ENCODE measurements at places on chromosomes 4 and X.
A peak's percentile ranks its signal among the peaks of the same experiment; 100 is the strongest.

DNA sequence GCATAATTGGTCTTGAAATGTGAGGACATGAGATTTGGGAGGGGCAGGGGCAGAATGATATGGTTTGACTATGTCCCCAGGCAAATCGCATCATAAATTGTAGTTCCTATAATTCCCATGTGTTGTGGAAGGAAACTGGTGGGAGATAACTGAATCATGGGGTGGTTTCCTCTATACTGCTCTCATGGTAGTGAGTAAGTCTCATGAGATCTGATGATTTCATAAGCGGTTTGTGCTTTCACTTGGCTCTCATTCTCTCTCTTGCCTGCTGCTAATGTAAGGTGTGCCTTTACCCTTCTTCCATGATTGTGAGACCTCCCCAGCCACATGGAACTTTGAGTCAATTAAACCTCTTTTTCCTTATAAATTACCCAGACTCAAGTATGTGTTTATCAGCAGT lies 2595.9 kb downstream of the PCDH7 start:
- DNase-seq: peak; percentile 40

DNA sequence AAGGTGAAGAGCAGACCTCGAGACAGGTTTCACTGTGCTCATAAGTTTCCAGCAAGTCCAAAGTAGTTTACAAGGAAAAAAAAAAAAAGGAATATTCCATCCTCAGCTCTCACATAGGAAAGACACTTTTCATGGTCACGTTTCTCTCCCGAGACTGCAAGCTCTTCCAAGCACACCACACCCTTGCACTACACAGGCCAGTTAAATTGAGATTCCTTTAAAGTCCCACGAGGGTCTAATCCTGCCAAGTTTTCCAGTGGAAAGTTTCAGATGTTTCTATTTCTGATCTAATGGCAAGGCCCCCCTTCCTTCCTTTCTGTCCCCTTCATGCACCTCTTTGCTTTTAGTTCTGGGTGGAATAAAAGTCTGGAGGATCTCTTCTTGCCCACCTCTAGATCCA lies 67.9 kb upstream of the PCDH19 start:
- no peak for DNase-seq

- peak; percentile 55 for DNase-seq
Measured at GRCh38 chr4:157013656-157014055, 42.1 kb upstream of the PDGFC start.

- DNase-seq: peak; percentile 56
Measured at GRCh38 chr4:97720869-97721432, 422.3 kb downstream of the STPG2 start.

DNA sequence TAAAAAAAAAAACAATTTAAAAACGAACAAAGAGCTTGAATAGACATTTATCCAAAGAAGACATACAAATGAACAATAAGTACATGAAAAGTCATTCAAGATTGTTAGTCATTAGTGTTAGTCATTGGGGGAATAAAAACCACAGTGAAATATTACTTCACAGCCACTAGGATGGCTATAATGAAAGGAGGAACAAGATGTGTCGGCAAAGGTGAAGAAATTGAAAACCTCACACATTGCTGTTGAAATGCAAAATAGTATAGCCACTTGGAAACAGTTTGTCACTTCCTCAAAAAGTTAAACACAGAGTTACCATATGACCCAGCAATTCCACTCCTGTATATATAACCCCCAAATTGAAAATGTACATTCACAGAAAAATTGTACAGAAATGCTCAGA lies 45.2 kb upstream of the SLC39A8 start:
- peak; percentile 5 for DNase-seq

GRCh38 chrX:17036171-17036961 lies 89.9 kb downstream of the REPS2 start:
- DNase-seq: no peak

- no peak for DNase-seq
Measured at GRCh38 chr4:38462367-38463055, 201.5 kb upstream of the KLF3 start.

DNA sequence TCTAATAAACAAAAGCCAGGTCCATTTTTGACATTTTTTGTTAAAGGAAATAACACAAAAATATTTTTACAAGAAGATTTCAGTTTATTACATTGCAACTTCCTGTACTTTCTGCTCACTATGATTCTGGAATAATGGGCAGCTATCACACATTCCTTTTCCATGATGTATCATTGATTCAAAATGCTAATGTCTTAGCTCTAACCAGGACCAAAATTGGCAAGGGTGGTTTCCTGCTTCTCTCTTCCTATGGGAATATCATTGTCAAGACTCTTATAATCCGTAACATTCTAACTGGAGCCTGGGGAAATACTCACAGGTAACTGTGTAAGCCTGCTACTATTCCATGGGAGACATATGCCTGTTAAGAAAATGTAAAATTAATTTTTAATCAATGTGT lies 218.6 kb downstream of the DCAF12L2 start:
- no peak for DNase-seq

- DNase-seq: peak; percentile 4
Measured at GRCh38 chrX:115093191-115093590, 75.8 kb upstream of the IL13RA2 start.

- DNase-seq: no peak
Measured at GRCh38 chr4:140982613-140983340, 150.5 kb downstream of the RNF150 start.

GRCh38 chr4:99215521-99215920 lies 3.5 kb downstream of the ADH6 start:
- DNase-seq: no peak

DNA sequence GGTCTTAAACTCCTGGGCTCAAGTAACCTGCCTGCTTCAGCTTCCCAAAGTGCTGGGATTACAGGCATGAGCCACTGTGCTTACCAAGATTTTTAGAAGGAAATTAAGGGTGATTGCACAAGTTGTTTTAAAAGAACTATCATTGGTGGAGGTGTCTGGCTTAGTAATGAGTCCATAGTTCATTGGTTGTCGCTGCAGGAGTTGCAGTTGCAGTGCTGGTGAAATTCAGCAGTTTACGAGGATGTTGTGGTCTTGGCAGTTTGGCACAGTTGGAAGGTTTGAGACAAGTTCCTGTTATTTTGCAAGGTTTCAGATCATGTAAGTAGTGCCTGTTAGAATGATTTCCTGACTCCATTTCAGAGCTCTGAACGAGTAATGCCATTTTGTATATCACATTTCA lies 48.1 kb downstream of the RAB40AL start:
- DNase-seq: no peak

- no peak for DNase-seq
Measured at GRCh38 chrX:102745513-102745856, 24.9 kb downstream of the GPRASP3 start.

DNA sequence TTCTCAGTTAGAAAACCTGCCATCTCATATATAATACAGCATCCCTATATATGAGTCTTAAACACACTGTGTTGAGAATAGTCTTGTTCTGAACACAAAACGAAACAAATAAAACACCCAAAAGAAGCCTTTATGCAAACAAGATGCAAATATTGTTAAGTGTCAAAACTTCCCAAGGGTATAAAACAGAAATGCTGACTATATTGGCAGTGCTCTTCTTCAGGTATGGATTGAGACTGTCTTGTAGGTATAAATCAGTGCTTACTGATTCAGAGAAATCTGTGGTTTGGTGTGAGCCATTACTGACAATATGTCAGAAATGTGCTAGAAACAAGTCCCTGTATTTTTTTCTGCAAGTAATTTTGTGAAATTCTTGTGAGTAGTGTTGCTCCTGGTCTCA lies 82.8 kb upstream of the CTSO start:
- DNase-seq: no peak

DNA sequence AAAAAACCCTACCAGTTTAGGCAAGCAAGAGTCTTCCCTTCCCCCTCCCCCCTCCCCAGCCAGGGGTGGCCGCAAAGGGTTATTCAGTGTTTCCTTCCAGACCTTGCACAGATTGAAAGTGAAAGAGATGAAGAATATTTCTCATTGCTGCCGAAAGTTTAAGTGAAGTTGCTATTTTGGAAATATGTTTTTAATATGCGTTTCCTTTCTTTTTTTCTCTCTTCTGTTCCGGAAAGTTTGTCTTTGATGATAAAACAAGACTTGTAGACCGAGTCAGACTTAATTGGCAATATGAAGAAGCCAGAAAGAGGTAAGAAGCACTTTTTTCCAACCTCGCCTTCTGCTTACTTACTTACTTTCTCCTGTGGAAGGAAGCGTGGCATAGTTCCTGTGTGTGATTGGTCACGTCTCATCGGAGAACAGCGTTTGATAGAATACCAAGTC lies 58.5 kb upstream of the CLCN4 start:
- no peak for DNase-seq

DNA sequence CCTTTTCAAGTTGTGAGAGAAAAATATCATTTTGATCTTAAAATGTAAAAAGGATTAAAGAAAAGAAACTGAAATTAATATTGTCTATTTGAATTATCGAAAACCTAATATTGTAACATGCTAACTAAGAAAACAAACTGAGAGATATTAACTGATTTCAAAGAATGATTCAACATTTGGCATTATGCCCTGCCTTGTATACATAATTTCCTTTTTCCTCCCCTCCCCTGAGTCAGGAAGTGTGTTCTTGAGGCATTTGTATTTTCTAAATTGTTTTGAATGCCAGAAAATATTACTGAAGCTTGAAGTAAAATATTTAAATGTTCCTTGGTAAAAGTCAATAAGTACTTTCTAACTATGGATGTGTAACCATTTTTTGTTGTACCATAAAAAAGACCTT lies 49.4 kb downstream of the RPS6KA3 start:
- peak; percentile 79 for DNase-seq

DNA sequence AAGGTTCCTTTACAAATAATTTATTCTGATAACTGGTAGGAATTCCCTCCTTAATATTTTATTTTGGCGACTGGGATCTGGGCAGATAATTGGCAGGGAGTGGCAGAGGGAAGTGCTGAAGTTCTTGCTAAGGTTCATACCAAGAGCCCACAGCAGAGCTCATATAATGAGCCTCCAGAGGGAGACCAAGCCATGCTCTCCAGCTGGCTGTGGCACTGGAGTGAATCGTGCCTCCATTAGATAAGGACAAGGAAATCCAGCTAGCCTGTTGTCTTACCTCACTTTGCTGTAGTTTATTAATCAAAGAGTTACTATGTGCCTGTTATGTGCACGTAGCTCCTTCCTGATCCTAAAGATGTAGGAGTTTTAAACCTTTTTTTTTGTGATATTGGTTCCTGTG lies 1.3 kb downstream of the ASB12 start:
- no peak for DNase-seq

DNA sequence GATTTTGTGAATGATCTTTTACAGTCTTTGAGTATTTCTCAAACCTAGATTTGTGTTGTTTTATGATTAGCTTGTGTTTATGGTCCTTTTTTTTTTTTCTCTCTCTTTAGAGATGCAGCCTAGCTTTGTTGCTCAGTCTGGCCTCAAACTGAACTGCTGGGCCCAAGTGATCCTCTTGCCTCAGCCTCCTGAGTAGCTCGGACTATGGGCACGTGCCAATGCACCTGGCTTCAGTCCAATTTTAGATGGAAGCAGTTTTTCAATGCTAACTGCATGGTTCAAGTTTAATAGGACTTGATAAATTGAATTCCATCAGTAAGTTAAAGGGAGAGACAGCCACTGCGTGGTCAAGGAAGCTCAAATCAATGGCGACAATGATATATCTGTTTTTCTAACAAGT lies 3.8 kb upstream of the FGG start:
- DNase-seq: no peak

DNA sequence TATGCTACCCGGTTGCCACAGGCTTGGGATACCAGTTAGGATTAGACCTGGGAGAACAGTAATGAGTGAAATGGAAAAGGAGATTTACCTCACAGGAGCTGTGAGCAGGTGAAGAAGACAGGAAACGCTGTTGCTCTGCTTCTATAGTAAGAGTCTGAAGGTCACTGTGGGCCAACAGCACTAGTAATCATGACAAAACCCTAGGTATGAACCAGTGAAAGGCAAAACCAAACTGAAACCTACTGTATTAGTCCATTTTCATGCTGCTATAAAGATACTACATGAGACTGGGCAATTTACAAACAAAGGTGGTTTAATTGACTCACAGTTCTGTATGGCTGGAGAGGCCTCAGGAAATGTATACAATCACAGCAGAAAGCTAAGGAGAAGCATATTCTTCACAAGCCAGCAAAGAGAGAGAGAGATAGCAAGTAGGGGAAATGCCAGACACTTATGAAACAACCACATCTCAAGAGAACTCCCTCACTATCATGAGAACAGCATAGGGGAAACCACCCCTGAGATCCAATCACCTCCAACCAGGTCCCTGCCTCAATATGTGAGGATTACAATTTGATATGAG lies 736.7 kb upstream of the INTU start:
- DNase-seq: no peak

GRCh38 chr4:3075652-3075981 lies 1.1 kb downstream of the HTT start:
- no peak for DNase-seq

DNA sequence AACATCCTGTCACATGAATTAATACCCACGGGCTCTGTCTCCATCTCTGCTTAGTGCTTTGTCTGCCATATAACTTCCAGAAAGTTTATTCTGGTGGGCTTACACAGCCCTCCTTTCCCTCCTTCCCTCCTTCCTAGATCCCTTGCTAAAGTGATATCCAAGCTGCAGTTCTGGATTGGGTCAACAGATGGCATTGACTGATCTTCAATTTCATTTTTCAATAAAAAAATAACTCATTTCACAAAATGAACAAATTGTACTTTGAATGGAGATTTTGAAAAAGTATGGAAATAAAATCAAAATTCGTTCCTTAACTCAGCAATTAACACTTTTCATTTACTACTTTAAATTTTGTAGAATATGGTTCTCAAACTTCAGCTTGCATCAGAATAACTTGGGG lies 94.9 kb downstream of the NXF2 start:
- no peak for DNase-seq

All from cardiac fibroblast (primary cell).